Activated naive CD4-positive, alpha-beta T cell treated with Interleukin-2 at 50 U/mL for 16 hours (primary cell): ENCODE measurements at places on chromosomes 6 and 20.

DNA sequence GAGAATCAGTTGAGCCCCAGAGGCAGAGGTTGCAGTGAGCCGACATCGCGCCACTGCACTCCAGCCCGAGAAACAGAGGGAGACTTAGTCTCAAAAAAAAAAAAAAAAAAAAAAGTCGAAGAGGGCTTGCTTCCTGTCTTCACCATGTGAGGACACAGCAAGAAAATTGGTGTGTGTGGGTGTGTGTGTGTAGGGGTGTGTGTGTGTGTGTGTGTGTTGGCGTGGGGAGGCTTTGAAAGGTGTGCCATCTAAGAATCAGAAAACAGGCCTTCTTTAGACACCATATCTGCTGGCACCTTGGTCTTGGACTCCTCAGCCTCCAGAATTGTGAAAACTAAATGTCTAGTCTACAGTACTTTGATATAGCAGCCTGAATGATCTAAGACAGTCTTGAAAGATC is 6.9 kb upstream of the RBPJL start:
- no peak for DNase-seq

- DNase-seq = no peak
Measured at GRCh38 chr20:57988422-57988821, 240.0 kb downstream of the ANKRD60 start.

DNA sequence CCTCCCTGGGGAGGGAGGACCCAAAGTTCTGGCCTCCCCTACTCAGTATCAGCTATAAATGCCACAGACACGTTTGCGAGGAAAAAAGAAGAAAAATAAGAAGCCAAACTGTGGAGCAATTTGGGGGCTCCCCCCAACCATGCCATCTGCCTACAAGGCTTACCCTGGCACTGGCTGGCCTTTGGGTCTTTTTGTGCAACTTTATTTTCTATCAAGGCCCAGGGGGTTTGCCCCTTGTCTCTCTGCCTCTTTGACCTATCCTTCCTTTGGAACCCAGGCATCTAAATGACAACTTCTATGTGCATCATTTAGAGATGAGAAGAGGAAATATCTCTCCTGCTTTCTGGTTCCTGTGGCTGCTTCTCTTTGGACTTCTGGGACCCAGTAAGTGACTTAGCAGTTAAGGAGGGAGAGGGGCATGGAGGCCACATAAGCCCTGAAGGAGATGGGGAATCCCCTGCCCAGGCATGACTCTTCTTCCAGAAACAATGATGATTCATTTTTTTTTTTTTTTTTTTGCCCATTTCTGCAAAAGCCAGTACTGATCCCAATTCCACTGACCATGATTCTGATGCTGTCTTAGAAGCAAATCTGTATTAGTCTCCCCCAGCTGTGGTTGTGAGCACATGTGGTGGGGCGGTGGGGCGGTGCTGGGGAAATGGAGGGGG is at the start of gene MUC22:
Gene MUC22 (plus strand): TSS at position 82 of the 668 bp plus-strand sequence. CDS start 233 bp downstream, at position 315.
- DNase-seq = no peak

DNA sequence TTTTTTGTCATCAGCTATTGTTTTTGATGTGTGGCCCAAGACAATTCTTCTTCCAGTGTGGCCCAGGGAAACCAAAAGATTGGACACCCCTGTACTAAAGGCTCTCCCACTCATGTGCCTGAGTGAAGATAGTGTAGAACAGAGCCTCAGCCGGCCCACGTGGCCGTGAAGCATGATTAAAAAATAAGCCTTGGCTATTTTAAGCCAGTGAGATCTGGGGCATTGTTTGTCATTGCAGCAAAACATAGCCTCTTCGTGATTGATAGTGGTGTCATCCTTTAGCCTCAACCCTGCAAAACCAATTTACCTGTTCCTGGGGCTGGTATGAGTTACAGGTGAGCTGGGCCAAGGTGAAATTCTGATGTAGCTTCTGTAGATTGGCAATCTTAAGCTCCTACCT is 85.3 kb downstream of the TULP4 start:
- no peak for DNase-seq

DNA sequence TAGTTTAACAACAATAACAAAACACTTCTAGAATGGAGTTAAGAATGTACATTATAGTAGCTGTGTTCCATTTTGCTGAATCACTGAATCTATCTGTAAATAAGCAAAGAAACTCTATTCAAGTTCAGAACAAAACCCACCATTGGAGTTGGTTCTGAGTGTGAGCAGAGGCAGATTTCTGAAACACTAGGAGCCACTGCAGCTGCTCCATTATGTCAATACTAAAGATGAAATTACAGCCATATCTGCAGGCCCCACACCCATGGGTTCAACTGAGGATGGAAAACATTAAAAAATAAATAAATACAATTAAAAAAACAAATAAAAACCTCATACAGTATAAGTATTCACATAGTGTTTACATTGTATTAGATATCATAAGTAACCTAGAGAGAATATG is 91.0 kb downstream of the REPS1 start:
- no peak for DNase-seq

DNA sequence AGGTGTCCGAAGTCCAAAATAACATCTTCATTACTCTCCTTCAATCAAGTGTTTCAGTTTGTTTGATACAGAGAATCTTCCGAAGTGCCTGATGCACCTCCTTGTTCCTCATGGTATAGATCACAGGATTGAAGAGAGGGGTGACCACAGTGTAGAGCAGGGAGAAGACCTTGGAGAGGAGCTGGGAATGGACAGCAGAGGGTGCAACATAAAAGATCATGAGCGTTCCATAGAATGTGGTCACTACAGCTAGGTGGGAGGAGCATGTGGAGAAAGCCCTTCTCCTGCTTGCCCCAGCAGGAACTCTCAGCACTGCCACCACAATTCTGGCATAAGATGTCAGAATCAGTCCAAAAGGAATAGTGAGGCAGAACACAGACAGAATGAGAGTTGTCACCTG is 11.9 kb downstream of the OR12D1 start:
- DNase-seq = no peak

DNA sequence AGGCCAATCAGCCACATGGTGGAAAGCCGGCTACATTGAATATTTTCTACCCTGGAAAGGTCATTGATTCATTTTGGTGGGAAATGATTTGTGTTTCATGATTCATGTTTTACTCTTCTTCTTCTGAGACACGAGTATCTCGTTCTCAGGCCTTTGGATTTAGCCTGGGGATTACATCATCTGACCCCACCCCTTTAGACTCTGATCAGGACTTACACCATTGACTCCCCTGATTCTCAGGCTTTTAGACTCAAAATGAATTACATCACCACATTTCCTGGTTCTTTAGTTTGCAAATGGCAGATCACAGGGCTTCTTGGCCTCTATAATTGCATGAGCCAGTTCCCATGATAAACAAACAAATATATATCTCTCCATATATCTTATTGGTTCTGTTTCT is 228.8 kb downstream of the ADGRG6 start:
- DNase-seq = no peak

DNA sequence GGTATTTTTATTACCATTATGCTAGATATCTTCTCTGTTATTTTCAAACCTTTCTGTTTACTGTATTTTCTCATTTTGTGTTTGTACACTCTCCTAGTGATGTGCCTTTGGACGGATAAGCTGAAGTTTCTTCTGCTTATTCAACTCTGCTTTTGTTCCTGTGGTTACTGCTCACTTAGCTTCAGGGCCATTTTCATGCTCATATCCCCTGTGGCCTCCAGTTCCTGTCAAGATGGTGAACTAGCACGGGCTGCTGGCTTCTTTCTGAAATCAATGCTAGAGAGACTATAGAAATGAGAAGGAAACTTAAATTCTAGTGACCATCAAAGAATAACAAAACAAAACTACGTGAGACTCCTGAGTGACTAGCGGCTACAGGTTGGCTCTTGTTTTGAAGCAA is 6.8 kb upstream of the CST8 start:
- no peak for DNase-seq

DNA sequence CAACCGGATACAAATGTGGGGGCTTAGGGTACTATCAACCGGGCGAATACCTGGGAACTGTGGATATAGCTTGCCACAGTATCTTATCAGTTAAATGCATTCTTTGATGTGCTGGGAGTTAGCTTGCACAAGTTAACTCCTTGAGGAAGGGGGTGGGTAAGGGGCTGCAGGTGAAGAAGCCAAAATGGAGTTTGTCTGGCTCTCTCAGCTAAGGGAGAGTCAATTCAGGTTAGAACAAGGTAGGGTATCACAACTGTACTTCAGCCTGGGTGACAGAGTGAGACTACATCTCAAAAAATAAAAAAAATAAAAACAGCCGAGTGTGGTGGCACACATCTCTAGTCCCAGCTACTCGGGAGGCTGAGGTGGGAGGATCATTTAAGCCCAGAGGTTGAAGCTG is 8.5 kb upstream of the BTN1A1 start:
- DNase-seq = no peak

- peak; percentile 30 for DNase-seq
Measured at GRCh38 chr20:56454754-56455153, 13.7 kb upstream of the RTF2 start.

GRCh38 chr6:40460380-40460779 is 126.8 kb downstream of the LRFN2 start:
- DNase-seq = no peak

DNA sequence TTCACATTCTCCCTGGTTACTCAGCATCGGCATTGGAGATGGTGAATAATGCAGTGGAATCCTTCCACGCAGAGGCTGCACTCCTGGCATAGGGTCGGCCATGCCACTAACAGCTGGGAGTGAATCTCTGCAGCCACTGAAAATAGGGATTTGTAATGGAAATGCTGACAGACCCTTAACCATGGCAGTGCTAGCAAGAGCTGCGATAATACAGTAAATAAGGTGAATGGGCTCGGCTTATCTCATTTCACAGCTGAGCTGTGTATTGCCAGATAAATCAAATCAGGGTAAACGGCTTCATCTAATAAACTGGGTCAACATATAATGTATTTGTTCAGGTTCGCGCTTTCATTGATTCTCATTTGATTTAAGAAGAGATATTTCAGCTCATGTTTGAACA is 156.8 kb downstream of the SLC35B3 start:
- DNase-seq = no peak

DNA sequence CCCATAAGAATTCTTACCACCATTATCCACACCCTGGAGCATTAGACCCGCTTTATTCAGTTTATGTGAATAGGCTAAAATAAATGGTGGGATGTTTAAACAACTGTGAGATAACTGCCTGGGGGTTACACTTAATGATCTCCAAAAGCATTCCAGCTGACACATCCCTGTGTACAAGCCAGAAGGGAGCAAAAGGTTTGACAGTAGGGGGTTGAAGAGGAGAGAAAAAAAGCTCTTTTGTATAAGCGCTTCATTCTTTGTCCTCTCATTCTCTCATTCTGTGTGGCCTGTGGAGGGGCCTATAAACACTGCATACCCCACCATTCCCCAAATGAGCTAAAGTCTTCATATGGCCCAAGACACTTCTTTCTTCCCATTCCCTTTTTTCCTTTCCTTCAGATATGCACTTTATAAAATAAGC is 30.8 kb upstream of the COL21A1 start:
- DNase-seq = no peak

GRCh38 chr6:166676270-166676860 is 49.3 kb upstream of the RPS6KA2 start:
- DNase-seq = no peak

DNA sequence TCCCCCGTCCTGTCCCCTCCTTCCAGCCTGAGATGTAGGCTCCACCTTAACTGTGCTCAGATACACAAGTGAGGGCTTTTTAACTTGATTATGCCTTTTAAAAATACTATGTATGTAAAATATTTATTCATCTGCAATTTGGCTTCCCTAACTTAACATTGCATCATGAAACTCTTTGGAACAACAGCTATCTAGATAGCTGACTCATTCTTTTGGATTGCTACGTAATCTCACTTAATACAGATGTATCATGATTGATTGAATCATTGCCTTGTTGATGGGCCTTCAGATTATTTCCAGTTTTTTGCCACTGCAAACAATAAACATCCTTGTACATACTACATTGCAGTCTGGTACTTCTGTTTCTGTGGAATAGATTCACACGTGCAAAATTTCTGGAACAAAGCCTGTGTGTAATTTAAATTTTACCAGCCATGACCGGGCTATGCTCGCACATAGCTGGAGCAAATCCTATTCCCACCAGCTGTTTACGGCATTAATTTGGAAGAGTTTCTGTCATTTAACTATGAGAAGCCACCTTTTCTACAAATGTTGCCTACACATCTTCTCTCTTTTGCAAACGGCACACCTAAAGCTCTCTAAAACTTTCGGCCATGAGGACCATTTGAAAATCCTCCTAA is 6.5 kb downstream of the PRND start:
- no peak for DNase-seq

GRCh38 chr20:33909331-33909921 is 84.3 kb upstream of the RALY start:
- DNase-seq = no peak

DNA sequence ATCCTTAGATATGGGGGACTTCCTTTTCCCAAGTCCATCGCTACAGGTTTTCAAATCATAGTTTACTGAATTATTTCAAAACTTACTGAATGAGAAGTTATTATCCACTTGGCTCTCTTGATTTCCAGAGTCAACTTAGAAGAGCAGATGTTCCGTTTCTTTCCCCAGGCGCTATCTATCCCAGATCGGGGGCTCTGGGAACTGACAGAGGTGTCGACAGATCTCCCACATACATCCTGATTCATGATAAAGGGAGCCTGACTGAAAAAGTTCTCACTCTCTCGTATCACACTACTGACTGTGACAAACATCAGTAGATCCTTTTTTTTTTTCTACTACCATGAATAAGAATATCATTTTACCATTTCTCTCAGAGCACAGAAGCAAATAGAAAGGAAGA is 654.8 kb downstream of the RNF144B start:
- DNase-seq = no peak

DNA sequence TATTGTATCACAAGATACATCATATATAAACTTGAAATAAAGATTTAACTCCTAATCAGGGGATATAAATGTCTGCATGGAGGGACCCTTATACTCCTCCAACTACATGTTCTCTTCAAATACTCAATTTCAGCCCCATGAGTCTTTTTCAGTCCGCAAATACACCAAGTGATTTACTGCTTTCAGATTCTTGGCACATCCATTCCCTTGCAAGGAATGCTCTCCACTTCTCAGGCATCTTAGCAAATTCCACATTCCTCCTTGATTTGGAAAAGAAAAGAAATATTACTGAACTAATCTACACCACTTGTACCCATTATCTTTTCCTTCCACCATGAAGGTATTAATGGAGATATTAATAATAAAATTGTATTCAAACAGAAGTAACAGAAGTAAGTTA is 999.4 kb upstream of the GJE1 start:
- DNase-seq = no peak

GRCh38 chr6:154882107-154882506 is 113.0 kb upstream of the TIAM2 start:
- no peak for DNase-seq

- DNase-seq = no peak
Measured at GRCh38 chr6:44042261-44042988, 84.8 kb downstream of the MRPL14 start.

DNA sequence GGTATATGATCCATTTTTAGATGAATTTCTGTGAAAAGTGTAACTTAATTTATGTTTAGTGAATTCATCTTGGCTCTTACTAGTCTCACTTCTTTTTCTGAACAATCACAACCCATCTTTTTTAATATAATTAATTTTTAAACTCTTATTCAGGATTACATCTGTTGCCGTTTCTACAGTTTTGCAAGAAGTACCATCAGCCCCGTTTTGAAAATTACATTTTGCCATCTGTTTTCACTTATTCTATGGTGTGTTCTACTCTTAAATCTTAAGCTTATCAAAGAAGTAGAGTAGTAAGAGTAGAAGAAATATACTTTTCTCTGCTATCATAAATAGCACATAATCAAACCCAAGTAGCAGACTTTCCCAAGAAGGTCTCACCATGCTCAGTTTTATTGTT is 70.1 kb downstream of the ZNF292 start:
- DNase-seq = no peak
